ENCODE measurements at places on chromosomes 1 and 21. TPM values are rescaled to one million over a fixed set of nuclear protein-coding genes. Genes with fewer than 3 reads are reported as not detected.

The CSMD2 gene
- total RNA-seq = under 0.01 TPM

The C1orf185 gene
- total RNA-seq = not detected

The SPATA6 gene
- total RNA-seq = 3.0 TPM

The AADACL4 gene
- total RNA-seq = not detected

The NEGR1 gene
- 14.9 TPM for total RNA-seq

DNA sequence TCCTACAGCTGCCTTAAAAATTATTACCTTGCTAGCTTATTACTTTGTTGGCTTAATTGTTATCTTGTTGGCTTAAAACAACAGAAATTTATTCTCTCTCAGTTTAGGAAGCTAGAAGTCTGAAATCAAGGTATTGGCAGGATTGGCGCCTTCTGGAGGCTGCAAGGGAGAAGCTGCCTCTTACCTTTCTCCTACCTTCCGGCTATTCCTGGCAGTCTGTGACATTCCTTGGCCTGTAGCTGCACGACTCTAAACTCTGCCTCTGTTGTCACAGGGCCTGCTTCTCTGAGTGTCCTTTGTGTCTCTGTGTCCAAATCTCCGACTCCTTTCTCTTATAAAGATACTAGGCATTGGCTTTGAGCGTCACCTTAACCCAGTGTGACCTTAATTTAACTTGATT is 579.9 kb upstream of the B3GALT2 start:
- DNase-seq = no peak

GRCh38 chr1:228063251-228064191 is 19.0 kb upstream of the ARF1 start:
- DNase-seq = no peak

GRCh38 chr1:226461087-226461486 is 53.2 kb upstream of the PARP1 start:
- DNase-seq = no peak

DNA sequence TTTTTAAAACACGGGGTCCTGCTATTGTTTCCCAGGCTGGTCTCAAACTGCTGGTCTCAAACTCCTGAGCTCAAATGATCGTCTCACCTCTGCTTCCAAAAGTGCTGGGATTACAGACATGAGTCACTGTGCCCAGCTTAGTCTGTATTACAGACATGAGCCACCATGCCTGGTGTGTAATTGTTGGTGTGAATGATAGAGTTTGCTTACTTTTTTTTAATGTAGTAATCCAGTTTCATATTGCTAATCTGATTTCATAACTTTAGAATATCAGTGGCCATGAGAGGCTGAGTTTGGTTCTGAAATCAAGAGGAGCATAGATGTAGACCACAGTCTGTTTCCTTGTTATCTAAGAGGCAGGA is 3.4 kb downstream of the EPB41 start:
- DNase-seq = no peak

- no peak for DNase-seq
These were observed 15.1 kb downstream of the RGS8 start for GRCh38 chr1:182669266-182669665.

- peak; percentile 49 for DNase-seq
These were observed 307.2 kb downstream of the HHIPL2 start for GRCh38 chr1:222240536-222241181.

DNA sequence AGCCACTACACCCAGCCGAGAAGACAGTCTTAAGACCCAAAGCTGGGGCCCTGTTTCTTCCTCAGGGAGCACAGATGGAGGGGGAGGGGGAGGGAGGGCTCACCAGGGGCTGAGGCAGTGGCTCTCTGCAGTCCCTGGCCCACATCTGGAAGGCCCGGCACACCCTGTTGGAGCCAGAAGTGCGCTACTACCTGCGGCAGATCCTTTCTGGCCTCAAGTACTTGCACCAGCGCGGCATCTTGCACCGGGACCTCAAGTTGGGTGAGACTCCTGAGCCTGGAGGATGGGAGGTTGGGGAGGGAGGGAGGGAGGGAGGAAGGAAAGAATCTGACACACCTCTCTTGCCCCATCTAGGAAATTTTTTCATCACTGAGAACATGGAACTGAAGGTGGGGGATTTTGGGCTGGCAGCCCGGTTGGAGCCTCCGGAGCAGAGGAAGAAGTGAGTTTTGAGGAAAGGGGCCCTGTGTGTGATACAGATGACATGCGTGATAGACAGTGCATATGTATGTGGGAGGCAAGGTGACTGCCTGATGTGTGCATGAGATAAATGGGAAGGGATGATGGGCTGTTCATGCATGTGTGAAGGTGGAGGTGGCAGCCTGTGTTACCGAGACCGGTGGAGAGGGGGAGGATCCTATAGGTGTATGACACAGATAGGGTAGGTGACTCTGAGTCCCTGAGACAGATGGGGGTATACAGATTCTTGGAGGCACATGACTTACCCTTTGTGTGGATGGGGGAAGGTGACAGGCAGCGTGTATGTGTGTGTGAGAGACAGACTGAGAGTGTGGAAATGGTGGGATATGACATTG is 1.5 kb downstream of the PLK3 start:
- DNase-seq = no peak

- DNase-seq = no peak
These were observed 1.2 kb upstream of the ABL2 start for GRCh38 chr1:179230721-179231120.

Measured in renal cortical epithelial cell (primary cell).